ENCODE measurements at places on chromosomes 7 and 10. TPM values are rescaled to one million over a fixed set of nuclear protein-coding genes. Genes with fewer than 3 reads are reported as not detected.

Gene FAM131B
- total RNA-seq = 0.13 TPM

Gene ZNF727
- total RNA-seq = 0.13 TPM

Gene TMEM270
- not detected for total RNA-seq

Gene ZP3
- 2.5 TPM for total RNA-seq

Gene WNT8B
- total RNA-seq = under 0.01 TPM

Gene IGFBP3
- 6.4 TPM for total RNA-seq

Gene DLX5
- total RNA-seq = not detected

Gene NEUROD6
- total RNA-seq = not detected

Data from dermis microvascular lymphatic vessel endothelial cell (primary cell).